Dermis blood vessel endothelial cell (primary cell): ENCODE measurements at places on chromosomes 1 and 21.

GRCh38 chr1:197277166-197277565 lies 9.1 kb downstream of the CRB1 start:
- no peak for DNase-seq

GRCh38 chr1:227947386-227947675 lies 401 bp downstream of the WNT9A start:
- DNase-seq: peak; percentile 42

DNA sequence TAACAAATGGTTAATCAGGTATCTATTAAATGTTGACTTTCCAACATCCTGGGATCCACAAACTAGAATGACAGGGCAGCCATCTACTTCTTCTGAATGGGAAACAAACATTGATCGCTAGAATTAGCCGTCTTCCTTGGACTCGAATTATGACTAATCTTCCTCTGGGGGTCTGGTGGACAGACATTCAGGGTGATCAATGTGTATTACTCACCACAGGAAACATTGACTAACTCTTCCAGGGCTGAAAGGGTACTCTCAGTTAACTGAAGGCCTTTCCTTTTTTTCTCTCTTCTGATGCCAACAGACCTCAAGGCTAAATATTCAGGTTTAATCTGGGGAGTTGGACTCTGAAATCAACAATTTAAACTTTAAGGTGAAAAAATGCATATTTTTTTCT lies 9.5 kb downstream of the NOL9 start:
- DNase-seq: peak; percentile 86

DNA sequence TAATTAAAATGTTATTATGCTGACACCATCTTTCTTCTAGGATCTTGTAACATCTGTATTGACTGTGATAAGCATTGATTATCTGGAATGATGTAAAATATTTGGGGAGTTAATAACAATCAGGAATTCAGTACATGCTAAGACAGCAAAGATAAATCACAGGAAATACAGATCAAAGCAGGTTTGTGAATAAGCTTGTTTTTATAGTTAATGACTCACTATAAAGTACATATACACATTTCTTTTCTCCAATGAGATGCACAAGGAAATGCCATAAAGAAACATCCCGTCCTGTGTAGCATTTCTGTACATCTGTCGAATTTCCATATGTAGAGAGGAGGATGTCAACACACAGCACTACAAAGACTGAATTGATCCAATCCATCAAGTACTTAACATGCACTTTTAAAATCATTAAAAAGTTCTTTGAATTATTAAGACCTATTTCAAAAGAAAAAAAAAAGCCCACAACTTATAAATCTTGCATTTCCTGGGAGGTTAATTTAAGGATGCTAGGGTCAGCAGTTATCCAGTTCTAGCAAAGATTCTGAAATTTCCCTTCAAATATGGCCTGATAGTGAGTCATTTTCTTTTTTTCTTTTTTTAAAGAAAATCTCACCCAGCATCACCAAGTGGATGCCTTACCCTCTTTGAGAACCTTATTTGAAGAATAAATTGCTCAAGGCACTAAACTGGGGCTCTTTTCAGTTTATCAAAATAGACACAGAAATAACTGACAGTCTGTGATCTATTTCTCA lies 243.2 kb upstream of the NR5A2 start:
- peak; percentile 27 for DNase-seq

GRCh38 chr1:42951588-42951987 lies 7.1 kb downstream of the SLC2A1 start:
- no peak for DNase-seq

DNA sequence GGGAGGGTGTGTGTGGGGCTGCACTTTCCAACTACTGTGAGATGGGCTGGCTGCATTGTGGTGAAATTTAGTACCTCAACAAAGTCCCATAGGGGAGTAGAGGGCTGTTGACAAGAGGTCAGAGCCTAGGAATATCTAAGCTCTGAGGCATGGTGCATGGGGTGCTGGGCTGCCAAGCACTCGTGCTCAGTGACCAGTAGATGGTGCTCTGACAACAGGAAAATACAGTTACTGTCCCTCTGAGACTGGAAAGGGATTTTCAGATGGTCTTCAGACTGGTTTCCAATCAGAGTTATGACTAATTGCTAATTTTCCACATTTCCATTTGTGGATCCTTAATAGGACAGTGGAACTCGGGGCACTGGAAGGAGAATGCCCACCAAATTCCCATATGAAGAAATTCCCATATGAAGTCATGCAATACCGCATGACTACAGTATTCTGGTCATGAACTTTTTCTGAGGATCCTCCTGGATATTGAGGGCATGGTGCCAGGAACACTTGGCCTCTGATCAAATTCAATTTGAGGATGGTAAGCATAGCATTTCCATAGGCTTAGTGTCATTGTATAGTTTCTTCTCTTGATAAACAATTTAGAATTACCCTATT lies 4.1 kb upstream of the CACNA1E start:
- DNase-seq: peak; percentile 82

GRCh38 chr1:235351441-235351840 lies 15.8 kb upstream of the TBCE start:
- DNase-seq: no peak

GRCh38 chr1:217062586-217062985 lies 339.4 kb upstream of the ESRRG start:
- no peak for DNase-seq
